ENCODE measurements at places on chromosomes 6 and 20.
A peak's percentile ranks its signal among the peaks of the same experiment; 100 is the strongest.

GRCh38 chr20:9407805-9408421 is 106.5 kb upstream of the LAMP5 start:
- peak; percentile 13 for DNase-seq

DNA sequence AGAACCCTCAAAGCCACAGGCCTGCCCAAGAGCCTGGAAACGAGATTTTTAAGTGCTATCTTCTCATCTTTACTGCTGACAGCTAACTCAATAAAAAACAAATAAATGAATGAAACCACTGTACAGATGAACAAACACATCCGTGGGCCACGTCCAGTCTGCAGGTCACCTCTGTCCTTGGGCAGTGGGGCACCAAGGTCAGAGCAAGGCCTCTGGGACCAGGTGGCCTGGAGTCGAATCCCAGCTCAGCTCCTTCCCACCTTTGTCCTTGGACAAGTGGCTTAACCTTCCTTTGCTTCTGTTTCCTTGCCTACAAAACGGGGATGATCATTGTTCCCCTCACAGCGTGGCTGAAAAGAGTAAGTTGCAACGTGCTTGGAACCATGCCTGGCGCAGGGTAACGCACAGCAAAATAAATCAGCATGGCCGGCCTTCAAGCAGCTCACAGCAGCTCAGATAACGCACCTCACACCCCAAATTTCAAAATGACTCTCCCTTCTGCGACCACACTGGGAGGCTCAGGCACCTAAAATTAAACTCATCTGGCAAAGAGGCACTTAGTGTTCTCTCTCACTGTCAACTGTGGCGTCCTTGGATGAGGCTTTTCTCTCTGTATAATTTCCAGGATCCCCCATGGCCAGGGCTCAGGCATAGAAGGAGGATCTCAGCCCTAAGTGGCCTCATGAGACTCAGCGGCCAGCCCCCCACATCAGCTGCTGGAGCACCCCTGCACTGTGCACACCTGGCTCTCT is 35.7 kb downstream of the RRBP1 start:
- DNase-seq, result peak; percentile 73

GRCh38 chr20:57402206-57403125 is 11.3 kb downstream of the RBM38 start:
- no peak for DNase-seq

GRCh38 chr20:7010527-7010926 is 243.0 kb downstream of the BMP2 start:
- DNase-seq, result no peak

GRCh38 chr20:54623991-54624569 is 148.7 kb downstream of the DOK5 start:
- DNase-seq, result no peak

GRCh38 chr6:131270534-131270933 is 135.3 kb downstream of the AKAP7 start:
- DNase-seq, result no peak

- DNase-seq, result no peak
Observed at GRCh38 chr6:56956491-56956890, 1.6 kb downstream of the BEND6 start.

GRCh38 chr20:22160101-22160652 is 424.2 kb downstream of the FOXA2 start:
- DNase-seq, result no peak

DNA sequence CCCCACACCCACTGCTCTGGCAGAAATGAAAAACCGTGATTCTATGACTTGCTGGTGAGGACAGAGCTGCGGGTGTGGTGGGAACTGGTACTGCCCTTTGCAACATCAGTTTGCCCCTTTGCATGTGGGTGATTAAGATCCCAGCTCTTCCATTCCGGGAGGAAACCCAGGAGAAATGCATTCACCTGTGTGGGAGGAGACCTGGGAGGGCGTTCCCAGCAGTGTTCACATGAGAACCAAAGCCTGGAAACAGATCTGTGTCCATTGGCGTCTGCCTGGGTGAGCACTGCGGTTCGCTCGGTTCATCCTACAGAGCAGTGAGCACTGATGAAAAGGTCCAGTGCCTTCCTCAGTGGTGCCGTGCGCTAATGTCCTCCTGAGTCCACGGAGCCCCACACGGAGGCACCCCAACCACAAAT is 89.7 kb downstream of the SMOC2 start:
- no peak for DNase-seq

DNA sequence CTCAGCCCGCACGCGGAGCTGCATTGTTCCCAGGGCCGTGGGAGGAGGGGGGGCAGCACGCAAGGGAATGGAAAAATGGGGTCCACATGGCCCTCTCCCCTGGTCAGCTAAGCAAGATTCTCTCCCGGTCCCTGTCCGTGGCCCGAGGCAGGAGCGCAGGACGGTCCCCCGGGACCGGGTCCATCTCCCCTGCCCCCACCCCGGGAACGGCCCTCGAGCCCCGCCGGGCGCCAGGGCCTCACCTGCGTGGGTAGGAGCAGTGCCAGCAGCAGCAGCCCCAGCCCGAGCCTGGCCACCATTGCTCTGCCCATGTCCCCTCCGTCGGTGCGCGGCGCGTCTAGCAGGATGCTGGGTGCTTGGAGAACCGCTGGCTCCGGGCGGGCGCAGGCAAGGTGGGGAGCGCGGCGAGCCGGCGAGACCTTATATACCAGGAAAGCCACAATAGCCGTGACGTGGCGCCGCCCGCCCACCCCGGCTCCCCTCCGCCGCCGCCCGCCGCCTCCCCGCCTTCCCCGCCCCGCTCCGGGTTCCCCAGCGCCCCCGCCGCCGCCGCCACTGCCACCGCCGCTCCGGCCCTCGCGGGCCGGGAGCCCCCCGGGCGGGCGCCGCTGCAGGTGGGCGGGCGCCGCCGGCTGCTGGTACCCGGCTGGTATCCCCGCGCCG is at the start of gene CD24:
CD24 (minus strand) TSS at position 394 of the 663 bp plus-strand sequence; CDS start at position 311, 83 bp downstream.
- peak; percentile 75 for DNase-seq

GRCh38 chr6:13838616-13839015 is 24.3 kb upstream of the MCUR1 start:
- no peak for DNase-seq

DNA sequence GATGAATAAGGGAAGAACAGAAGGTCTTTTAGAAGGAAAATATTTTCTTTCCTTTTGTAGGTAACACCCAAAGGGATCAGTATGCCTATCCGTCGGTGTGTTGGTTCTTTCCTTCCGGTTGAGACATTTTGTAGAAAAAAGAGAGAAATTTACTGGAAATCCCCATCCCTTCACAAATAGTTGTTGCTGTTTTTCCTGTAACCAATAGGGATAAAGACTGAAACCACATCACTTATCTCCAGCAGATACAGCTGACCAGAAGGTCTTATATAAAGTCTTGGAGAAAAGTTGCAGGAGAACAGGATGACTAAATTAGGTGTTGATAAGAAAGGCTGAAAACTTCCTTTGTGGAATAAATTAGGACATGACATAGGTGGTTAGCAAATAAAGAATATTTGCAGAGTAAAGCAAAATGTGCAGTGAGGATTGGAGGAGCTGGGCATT is 14.8 kb upstream of the HLA-DRB1 start:
- DNase-seq, result no peak

- DNase-seq, result no peak
Observed at GRCh38 chr6:87274660-87275274, 47.6 kb upstream of the SMIM8 start.

GRCh38 chr20:53982624-53983023 is 87.8 kb downstream of the BCAS1 start:
- no peak for DNase-seq

DNA sequence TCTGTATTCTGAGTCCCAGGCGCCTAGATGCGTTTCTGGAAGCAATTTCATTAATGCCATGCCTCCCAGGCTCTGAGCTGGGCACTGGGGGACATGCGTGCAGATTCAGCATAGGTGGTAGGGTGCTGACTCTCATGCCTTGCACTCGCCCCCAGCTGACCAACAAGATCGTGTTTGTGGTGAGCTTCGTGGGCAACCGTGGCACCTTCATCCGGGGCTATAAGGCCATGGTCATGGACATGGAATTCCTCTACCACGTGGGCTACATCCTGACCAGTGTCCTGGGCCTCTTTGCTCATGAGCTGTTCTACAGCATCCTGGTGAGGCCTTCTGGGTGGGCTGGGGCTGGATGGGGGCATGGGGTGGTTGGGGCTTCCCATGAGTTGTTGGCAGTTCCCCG is 21.6 kb downstream of the UQCC2 start:
- DNase-seq, result no peak

- peak; percentile 17 for DNase-seq
Observed at GRCh38 chr20:7859356-7859802, 80.9 kb downstream of the HAO1 start.

GRCh38 chr6:152981989-152982903 is 595 bp downstream of the FBXO5 start:
- DNase-seq, result peak; percentile 26

DNA sequence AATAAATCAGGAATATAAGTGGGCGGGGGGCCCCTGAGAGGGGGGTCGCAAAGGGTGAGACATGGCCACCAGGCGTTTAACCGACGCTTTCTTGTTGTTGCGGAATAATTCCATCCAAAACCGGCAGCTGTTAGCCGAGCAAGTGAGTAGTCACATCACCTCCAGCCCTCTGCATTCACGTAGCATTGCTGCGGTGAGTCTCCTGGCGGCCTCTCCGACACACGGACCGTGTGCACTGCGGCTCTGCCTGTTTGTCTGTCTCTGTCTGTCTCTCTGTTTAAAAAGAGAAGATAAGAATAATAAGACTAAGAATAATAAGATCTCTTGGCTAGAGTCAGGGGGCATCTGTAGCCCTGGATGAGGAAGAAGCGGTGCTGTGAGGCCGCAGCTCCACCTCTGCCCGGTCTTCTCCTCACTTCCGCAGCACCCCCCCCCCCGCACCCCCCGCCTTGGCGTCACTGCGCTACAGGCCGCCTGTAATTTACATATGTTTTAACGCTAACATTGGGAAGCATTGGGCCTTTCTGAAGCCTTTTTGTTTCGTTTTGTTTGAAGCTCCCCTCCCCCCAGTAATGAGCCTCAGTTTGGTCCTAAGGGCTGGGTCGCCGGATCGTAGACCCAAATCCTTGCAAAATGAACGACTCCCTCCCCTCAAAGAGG is 993 bp downstream of the STX16 start:
- DNase-seq, result no peak

GRCh38 chr20:17655286-17655651 is 26.8 kb downstream of the RRBP1 start:
- no peak for DNase-seq

- DNase-seq, result no peak
Observed at GRCh38 chr20:19330731-19331130, 118.3 kb downstream of the SLC24A3 start.

GRCh38 chr20:44235702-44236101 is 11.4 kb upstream of the GDAP1L1 start:
- DNase-seq, result no peak

DNA sequence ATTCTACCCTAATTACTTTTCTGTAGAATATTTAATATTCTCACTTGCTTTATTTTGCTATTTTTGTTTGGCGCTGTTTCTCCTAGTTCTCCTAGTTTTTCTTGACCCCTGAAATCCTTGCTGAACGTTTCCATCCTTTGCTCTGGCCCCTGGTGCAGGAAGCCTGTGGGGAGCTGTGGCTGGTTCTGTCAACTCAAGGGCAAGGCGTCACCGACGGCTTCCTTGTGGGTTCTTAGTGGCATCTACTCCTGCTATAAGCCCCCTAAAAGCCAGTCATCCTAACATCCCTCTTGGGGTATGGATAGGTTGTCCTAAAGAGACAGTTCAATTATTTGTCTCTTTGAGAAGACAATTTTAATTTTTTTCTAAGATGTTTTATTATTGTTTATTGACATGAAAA is 36.9 kb upstream of the KIF25 start:
- DNase-seq, result no peak

- DNase-seq, result no peak
Observed at GRCh38 chr6:52929321-52930164, 20.0 kb upstream of the GSTA3 start.

GRCh38 chr6:12186528-12186927 is 103.6 kb upstream of the EDN1 start:
- DNase-seq, result no peak

DNA sequence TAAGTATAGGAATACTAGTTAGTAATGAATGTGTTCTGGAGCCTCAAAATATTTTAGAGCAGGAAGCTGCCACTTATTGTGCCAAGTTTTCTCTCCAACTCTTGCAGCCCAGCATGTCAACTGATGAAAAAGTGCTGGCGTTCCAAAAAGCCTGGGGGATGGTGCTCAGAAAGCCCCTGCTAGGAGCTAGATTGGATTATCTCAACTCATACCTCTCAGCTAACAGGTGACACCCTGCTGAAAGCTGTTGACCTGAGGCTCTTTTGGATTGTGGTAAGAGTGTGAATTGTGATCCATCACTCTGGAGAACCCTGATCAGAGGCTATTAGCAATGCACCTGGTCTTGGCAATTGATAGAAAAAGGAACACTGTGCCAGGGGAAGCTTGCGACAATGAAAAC is 580.4 kb downstream of the EYS start:
- DNase-seq, result no peak

DNA sequence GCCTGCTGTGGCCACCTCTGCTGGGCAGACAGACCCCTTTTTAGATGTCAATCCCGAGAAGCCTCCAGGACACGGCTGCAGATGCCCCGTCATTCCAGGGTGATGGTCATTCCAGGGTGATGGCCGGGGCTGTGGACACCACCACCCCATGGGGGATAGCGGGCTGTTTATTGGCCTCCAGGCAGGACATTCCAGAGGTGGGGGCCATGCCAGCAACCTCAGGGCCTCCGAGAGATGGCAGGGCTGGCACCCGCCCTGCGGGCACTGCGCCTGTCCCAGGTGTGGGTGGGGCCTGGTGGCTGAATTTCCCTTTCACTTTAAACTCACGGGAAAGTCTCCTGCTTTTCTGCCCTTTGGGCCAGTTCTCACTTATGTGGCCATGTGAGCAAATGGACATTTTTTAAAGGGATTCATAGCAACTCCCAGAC is 14.5 kb downstream of the COL9A3 start:
- DNase-seq, result no peak

DNA sequence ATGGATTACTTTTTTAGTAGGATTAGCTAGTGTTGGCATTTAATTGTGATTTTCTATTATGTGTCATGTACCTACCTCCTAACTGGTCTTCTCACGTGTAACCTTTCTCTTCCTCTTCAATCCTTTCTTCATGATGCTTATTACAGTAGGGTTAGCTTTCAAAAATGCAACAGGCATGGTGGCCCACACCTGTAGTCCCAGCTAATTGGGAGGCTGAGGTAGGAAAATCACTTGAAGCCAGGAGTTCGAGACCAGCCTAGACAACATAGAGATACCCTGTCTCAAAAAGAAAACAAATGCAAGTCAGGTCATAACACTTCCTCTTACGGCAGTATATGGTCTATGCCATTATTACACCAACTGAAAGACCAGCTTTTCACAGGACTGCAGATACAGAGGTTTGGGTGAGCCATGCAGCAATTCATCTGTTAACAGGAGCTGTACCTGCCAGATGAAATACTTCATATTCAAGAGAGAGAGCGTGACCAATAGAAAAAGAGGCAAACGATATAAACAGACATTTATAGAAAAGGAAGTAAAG is 195.0 kb downstream of the TMEM242 start:
- no peak for DNase-seq

Measured in NCI-H1092 (cell line).